ENCODE measurements at places on chromosomes 12 and 14.

DNA sequence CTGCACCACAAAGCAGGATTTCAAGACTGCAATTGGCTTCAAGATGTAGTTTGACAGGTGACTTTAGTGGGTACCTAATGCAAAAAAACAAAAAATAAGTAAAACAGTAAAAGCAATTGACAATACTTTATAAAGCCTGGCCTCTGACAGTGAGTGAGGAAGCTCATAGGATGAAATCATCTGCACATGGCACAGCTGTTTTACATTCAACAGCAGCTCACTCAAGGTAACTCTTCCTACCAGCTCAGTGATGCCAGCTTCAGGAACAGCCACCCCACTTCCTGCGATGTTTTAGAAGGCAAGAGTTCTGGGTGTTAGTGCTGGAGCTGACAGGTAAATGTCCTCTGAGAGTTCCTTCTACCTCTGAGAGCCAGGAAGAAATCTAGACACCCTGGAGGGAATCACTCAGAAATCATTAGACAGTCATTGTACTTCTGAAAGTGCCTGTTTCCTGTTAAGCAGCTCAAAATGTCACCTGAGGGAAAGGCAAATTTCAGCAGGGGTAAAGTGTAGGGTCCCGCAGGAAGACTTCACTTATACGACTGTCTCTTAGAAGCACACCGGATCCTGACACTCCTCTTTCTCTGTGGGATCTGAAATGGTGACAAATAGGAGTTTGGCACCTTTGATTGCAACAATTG lies 99.9 kb downstream of the FOXN3 start:
- DNase-seq = no peak

DNA sequence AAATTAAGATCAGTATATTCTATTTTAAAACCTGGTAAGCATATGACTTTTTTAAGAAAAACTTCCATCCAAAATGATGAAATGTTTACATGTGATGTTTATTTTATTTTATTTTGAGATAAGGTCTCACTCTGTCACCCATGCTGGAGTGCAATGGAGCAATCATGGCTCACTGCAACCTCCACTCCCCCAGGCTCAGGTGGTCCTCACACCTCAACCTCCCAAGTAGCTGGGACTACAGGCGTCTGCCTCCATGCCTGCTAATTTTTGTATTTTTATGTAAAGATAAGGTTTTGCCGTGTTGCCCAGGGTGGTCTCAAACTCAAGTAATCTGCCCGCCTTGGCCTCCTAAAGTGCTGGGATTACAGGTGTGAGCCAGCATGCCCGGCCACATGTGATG lies 141.8 kb downstream of the ZFP36L1 start:
- no peak for DNase-seq

DNA sequence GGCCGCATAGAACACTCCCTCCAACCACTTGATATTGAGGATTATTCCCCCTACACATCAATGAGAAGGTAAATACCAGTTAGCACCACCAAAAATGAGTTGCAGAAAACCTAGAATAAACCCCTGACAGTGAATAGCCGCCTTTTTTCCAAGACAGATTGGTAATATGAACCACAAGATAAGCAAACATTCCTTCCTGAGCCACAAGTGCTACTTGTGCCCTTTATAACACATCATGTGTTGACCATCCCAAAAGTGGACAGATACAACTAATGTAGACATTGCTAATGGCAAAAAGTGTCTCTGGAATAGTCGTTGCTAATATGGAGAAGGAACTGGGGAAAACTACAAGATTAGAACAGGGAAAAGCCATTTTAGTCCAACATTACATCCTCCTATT lies 17.2 kb downstream of the NOXRED1 start:
- DNase-seq = no peak

GRCh38 chr12:3311027-3311402 lies 180.0 kb upstream of the PRMT8 start:
- peak; percentile 64 for DNase-seq

DNA sequence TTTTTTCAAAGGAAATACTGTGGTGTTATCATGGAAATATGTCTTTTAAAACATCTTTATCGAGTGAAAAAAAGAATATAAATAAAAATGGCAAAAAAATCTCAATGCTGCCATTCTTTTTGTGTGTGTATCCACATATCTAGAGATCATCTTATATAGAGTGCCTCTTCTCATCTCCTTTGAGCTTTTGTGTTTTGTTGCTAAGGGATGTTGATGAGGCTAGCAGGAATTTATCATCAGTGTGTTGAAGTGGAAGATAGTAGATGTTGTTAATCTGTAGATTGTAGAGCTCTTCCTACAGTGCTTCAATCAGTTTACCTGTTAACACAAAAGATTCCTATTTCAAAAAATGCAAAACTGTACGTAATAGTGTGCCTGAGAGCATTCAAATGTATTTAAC lies 1738.0 kb upstream of the SEL1L start:
- no peak for DNase-seq

GRCh38 chr14:97282210-97283004 lies 485.2 kb downstream of the VRK1 start:
- no peak for DNase-seq

- DNase-seq = no peak
Measured at GRCh38 chr14:33490555-33490954, 460.3 kb downstream of the EGLN3 start.

DNA sequence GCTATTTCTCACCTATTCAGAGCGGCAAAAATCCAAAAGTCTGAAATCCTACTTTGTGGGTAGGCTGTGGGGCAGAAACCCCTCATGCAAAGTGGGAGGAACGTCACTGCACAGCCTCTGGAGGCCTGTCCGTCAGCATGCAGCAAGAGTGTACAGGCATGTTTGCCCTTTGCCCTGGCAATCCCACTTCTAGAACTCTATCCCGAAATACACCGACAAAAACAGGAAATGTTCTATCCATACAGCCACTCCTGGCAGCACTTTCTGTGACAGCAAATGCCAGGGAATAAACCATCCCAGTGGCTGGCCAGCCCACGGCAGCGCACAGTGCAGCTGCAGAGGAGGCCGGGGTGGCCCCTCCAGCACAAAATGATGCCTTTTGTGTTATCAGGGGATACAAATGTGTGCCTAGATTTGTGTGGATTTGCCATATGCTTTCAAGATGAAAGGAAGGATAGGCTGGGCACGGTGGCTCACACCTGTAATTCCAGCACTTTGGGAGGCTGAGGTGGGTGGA lies 39.7 kb downstream of the AMN start:
- no peak for DNase-seq

DNA sequence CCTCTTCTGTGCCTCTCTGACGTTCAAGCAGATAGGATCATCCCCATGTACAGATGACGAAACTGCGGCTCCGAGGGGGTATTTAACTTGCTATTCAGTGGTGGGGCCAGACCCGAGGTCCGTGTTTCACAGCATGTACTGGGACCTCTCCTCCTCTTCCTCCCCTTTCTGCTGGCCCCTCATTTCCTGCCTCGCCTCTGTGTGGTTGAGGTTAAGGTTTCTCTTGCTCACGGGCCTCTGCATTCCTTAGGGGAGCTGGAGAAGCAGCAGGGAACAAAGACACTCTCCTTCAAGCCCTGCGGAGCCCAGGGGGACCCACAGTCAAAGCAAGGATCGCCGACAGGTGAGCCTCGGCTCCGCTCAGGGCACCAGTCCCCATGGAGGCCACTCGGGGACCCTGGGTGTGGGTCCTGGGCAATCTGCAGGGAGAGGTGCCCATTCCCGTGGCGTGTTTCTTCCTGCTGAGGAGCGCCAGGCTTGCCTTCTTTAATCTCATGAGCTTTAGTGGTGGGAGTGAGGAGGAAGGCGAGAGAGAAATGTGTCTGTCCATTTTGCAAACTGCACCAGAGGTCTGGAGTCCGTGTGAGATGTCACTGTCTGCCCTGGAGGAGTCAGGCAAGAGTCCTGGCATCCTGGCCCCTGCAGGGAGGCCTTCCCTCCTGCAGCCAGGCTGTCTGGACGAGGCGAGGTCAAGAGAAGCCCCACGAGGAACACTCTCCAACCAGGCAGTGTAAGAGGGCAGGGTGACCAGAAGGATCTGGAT lies 45.0 kb downstream of the SLC6A12 start:
- DNase-seq = no peak

DNA sequence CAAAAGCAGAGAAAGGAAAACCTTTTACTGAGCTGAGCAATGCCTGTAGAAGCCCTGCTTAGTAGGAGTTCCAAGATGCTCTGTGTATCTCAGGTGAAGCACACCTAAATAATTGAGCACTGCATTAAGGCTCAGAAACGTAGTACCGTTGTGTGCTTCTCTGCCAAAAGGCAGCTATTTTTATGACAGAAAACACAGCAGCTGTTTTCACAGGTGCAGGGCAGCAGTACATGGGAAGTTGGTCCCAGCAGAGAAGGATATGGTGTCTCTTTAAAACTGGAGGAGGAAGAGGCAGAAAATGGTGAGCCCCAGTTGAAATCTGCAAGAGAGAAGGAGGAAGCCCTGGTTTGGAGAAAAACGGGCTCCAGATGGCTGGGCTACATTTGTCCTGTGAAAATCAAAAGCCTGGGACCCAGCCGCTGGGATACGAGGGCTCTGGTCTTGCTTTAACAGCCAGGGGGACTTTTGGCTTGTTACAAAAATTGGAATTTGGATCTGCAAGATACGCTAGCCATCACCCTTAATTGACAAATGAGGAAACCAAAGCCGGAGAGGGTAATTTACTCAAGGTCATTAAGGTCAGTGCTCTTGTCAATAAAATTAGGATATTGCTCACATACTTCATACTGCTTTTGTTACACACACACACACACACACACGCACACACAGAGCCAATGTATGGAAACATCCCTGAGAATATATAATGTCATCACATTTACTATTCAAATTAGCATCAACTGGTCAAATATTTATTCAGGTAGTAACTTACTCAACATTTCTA lies 27.3 kb downstream of the SPRING1 start:
- DNase-seq = no peak

DNA sequence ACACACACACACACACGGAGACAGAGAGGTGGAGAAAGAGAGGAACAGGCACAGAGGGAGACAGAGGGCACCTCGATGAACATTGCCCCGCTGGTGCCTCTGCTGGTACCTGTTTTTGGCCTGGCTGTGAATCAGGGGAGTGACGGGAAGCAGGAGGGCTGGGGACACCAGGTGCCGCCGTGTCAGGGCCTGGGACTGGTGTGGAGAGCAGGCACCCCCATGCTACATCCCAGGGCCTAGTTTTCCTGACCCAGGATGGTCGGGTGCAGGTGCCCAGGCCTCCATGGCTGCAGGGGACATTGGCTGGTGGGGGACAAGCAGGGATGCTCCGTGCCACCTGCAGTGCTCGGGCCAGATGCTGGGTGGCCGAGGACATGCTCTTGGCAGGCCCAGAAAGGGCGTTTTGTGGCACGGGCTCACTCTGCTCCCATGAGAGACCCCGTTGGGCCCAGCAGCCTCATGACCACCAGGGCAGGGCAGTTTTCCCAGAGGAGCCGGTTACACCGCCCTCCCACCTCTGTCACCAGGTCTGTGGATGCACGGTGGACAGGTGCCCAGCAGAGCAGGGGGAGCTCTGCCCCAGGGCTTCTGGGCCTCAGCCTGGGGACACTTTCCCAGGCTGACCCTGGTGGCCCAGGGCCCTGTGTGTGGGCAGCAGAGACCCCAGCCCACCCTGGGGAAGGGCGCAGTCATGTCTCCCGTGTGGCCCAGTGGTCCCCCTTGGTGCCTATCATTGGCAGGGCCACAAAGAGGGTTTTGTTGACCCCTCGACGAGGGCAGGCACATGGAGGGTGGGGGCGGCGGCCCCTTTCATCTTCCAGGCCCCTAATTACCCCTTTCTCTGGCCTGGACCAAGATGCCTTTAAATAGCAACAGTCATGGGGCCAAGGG lies 207.5 kb upstream of the RTL1 start:
- DNase-seq = no peak

DNA sequence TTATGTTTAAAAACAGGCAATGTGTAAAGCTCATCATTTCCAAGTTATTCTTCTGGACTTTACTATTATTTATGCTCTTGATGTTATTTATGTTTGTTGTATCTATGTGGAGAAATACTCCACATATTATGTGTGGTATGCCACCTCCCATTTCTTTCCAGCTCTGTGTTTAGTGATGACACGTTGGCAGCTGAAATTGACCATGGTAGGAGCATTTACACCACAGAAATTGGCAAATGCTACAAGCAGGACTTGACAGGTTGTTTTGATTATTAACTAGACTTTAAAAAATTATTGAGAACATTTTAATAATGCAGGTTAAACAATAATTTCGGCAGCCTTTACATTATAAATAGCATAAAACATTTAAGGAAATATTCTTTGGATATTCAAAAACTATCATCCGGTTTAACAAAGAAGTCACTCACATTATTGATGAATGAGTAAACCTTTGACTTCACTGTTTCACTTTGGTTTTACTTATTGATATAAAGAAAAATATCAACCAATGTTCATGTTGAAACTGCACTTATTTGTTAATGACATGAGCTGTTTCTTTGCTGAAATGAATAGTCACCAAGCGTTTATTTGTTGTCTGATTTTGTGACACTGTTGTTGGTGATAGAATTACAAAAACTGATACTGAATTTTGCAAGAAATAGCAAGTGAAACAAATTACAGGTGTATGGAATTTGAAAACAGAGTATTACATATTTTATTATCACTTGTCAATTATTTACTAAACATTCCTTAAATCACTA lies 76.8 kb downstream of the HMGA2 start:
- DNase-seq = no peak

DNA sequence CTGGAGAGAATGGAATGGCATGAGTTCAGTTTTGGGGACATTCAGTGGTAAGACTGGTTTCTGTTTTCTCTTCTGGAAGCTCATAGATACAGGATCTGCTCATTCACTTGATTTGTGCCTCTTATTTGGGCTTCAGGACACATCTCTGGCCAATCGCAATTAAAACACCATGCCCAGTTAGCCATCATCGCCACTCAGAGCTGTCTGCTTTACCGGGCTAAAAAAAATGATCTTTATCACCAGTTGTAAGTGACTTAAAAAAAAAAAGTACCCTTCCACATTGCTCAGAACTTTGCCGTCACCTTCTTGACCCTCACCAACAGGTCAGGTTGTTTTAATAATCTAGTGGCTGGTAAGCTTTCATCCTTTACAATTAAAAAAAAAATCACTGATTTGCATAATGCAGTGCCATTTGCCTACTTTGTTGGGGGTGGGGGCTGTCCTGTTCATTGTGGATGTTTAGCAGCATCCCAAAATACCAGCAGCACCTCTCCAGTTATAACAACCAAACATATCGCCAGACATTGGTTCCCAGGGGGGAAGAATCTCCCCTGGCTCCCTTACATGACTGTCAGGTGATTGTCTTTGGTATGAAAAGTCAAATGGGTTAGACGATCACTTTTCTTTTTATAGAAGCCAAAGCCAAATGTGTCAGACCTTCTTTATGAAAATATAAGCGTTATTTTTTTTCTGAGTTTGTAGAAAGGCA lies 150.1 kb downstream of the PRKCH start:
- no peak for DNase-seq

GRCh38 chr14:68140076-68140741 lies 320.6 kb downstream of the RAD51B start:
- peak; percentile 54 for DNase-seq

DNA sequence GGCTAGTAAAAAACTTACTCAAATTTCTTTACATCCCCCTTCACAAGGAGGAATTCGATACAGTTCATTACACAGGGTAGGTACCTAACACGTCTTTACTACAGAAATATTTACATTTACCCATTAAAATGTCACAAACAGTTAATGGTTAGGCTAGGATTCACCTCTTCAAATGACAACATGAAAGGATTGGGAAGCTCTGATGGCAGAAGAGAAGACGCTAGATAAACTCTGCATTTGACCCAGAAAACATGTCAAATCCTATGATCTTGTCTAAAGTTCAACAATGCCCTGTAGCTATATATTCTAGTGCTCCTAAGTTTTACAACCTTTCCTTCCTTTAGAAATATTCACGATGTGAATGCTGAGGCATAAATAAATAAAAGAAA lies 64.8 kb downstream of the DENND5B start:
- DNase-seq = no peak

- DNase-seq = no peak
Measured at GRCh38 chr12:85007836-85008235, 28.2 kb downstream of the TSPAN19 start.

GRCh38 chr14:20659813-20660395 lies 18.4 kb upstream of the OR6S1 start:
- DNase-seq = no peak

Measured in NCI-H510A treated with DMSO at 0.1 percent for 48 hours (cell line).